ENCODE measurements at places on chromosomes 5 and 9.

GRCh38 chr5:123921193-123921592 is 409.2 kb downstream of the CSNK1G3 start:
- DNase-seq: no peak

- DNase-seq: no peak
Observed at GRCh38 chr9:130325921-130326320, 60.4 kb downstream of the HMCN2 start.

DNA sequence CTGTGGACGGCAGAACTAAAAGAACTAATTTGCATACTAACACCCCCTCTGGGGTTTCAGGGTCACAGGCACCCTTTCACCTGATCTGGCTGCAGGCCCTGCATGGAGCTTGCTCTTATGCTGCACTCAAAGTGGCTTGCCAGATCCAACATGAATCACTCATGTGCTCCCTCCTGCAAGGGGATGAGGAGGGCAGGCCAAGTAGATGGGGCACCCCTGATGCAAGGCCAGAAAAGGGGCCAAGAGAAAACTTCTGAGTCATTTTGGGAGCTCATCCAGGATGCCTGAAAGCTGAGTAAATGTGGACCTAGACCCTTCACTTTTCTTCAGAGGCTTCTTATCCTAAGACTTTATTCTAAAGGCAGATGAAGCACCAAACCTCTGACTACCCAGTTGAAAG is 558.5 kb upstream of the PTGER4 start:
- no peak for DNase-seq

DNA sequence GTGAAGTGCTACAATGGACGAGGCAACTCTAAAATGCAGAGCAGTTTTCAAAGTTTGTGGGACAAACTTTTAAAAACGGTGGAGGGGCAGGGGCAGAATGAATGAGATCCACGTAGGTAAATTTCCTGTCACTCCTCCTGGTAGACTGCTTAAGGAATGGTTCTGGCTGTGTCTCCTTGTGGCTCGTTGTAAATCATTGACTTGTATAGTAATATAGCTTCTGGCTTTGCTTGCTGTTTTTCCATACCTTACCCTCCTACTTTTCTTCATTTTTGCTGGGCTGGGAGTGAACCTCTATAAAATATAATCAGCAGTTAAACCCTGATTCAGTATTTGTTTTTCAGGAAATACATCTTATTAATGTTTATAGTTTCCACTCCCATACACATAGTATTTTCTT is 235.7 kb downstream of the TUSC1 start:
- DNase-seq: no peak

DNA sequence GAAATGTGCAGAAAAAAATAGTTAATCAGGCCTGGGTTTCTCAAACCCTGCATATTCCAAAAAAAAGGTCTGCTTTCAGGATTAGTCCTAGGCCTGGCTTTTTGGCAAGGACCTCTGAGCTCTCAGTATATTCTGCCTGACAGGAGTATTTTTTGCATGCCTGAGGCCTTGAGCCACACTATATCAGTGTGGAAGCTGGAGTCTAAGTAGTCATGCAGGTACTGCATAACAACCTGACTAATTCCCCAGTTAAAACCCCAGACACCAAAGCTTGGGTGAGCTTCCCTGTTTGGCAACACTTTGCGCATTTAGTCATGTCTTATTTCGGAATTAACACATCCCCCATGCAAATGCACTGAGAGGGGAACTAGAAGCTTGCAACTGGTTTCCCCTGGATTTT is 359.5 kb downstream of the CETN3 start:
- no peak for DNase-seq

GRCh38 chr9:715743-716400 is 125.6 kb upstream of the DMRT1 start:
- DNase-seq: no peak

DNA sequence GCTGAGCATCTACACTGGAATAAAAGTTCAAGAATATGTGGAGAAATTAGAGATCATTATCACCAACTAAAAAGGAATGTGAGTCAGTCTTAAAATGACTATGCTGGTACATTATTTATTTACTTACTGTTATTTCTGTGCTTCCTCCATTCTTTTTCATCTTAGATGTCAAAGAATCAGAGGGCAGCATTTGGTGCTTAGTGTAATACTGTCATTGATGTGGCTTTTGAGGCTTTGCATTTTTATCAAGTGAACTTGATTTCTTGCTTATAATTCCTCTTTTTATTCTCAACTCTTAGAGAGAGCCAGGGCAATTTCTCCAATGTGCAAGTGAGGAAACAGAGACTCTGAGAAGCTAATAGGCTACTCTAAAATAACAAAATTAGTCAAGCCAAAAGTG is 163.7 kb upstream of the TRPC7 start:
- no peak for DNase-seq

GRCh38 chr5:17808566-17808965 is 174.3 kb downstream of the TAF11L14 start:
- DNase-seq: no peak

GRCh38 chr9:111915425-111915758 is 18.8 kb downstream of the UGCG start:
- DNase-seq: no peak

- peak; percentile 39 for DNase-seq
Observed at GRCh38 chr5:59222687-59223511, 640.0 kb downstream of the RAB3C start.

DNA sequence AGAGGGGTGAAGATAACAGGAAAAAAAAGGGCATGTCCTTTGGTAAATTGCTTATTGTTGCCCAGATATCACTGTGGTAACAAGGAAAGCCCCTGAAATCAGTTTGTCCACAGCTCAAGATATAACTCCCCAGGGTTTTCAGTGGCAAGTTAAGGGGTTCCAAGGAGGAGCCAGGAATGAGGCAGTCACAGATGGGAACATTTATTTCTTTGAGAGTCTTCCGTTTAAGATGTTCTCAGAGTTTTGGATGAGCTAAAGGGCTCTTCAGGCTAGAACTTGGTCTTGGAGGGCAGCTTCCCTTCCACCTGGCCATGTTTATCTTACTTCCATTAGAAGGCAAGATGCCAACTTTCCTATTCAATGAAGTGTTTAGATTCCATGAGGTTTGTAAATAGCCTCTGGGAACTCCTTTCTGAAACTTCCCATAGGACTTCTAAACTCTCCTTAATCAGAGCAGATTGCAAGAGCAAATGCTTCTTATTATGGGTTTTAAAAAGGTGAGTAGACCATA is 277.6 kb upstream of the TNC start:
- DNase-seq: no peak

- DNase-seq: no peak
Observed at GRCh38 chr9:135789838-135790291, 87.9 kb downstream of the KCNT1 start.

DNA sequence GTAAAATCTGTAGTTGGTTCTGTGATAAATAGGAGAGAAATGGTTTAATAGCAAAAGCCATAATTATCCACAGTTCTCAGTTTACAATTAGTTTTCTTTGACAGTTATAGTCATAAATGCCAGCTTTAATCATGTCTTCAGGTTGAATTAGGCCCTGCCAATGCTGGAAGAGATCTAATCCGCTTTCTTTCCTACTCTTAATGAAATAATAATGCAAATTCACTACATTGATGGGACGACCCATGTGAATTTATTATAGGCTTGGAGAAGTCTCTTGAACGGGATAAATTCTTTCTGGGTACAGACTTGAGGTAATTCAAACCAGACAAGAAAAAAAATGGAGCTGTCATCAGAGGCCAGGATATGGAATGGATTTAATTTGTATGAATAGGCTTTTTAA is 950.4 kb downstream of the EFNA5 start:
- no peak for DNase-seq

DNA sequence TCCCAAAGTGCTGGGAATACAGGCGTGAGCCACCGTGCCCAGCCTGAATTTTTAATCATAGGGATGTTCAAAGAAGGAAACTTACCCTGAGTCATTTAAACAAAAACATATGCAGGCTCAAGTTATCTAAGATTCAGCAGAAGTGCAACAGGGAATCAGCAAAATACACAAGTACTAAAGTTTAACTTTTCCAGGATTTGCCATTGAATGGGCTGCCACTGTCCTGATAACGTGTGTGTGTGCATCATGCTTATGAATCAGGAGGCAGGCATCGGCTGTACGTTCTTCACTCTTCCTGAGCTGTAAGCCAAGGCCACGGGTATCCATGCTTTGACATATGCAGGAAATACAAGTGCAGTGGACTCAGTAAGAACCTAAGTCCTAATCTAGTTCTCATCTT is 48.8 kb upstream of the FST start:
- DNase-seq: no peak

DNA sequence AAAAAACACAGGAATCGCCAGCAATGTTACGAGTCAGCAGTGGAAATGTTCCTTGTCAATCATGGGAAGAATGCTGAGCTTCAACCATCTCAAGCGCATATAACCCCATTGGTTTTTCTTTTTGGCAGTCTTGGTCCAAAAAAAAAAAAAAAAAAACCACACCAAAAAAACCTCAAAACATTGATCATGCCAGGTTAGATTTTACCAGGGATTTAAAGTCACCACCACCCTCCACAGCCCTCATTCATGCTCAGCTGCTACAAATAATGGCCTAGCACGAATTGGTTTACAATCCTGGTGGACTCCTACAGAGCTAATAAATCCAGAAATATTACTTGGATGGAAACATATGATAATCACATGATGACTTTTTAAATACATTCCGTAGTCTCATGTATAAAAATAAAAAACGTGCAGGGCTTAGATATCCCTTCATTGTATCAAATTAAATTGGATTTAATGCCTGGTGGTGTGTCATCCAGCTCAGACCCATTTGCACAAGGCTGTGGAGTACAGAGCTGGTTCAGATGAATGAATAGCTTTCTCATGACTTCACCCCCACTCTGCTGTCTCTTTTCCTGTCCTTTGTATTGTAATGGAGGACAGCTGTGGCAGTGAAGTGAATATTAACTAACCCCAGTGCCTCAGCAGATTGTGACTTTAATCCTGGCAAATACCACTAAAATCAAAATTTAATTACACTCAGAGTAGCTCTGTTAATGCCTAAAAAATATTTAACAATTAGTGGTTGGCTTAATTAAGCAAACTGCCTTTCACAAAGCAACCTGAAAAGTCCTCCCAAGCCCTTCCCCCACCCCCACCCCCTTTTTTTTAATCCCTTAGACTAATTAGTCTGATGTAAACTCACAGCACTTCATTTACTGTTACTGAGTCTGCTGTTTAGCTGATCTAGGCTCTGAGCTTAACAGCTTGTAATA is 626.5 kb upstream of the ZNF608 start:
- peak; percentile 69 for DNase-seq

DNA sequence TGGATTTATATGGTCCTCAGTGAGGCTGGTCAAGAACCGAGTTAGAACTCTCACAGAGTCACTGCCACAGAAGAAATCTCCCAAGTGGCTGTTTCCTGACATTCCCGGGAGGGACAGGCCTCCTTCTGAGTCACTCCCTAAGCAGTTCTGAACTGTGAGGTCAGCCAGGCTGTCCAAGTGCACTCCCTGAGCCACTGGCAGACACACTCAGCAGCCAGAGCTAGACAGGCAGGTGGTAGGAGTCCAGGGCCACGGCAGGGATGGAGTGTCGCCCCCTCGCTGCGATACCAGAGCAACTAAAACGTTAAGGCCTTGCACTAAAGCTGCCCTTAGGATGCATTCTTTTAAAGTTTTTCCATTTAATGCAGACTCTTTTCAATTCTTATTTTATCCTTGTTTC is 3.4 kb downstream of the IL4 start:
- DNase-seq: peak; percentile 84

GRCh38 chr5:124156415-124156996 is 589.9 kb downstream of the ZNF608 start:
- DNase-seq: no peak

- no peak for DNase-seq
Observed at GRCh38 chr5:135393229-135393628, 5.8 kb downstream of the MACROH2A1 start.

DNA sequence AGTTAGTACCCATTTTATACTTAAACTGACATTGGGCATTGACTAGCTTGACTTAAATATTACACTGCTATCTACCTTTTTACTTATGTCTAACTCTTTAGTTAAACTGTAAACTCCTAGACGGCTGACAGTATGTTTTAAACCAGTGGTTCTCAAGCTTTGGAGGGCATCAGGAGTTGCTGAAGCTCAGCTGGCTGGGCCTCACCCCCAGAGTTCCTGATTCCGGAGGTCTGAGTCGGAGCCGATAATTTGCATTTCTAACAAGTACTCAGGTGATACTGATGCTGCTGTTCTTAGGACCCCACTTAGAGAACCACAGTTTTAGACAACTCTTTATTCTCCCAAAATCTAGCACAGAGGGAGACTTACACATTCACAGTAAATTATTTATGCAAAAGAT is 63.3 kb upstream of the PCA3 start:
- DNase-seq: no peak

- DNase-seq: no peak
Observed at GRCh38 chr5:131649161-131649560, 14.1 kb upstream of the RAPGEF6 start.

DNA sequence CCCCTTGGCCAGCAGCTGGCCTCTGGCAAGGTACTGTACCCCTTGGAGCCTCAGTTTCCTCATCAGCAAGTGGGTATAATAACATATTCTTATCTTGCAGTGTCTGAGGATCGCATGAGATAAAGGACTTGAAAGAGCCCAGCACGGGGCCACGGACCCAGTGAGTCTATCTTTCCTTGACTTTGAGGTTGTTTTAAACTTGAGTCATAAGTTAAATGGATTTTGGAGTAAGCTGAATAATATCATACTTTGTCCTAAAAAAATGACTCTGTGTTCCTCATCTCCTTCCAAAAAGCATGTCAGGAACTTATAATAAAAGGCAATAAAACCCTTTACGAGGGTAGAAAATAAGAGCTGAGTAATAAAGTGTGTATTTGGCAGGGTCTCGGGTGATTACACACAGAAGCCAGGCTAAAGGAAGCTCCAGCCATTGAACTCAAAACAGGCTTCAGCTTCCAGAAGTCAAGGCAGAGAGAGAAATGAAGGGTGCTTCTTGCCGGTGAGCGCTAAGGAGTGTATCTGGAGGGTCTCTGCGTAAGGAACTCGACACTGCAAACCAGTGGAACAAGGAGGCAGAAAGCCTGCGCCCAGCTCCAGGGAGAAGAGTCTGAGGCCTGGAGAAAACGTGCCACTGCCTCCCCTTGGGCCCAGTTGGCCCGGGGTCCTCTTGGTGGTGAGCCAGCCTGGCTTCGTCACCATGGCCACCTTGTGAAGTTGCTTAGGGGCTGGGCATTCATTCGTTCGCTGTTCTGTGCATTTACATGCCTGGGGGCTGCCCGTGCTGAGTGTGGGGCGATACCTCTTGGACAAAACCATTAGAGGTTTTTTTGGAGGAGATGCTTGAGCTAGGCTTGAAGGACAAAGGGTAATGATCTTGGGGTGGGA is 72.4 kb upstream of the PHYKPL start:
- DNase-seq: no peak

DNA sequence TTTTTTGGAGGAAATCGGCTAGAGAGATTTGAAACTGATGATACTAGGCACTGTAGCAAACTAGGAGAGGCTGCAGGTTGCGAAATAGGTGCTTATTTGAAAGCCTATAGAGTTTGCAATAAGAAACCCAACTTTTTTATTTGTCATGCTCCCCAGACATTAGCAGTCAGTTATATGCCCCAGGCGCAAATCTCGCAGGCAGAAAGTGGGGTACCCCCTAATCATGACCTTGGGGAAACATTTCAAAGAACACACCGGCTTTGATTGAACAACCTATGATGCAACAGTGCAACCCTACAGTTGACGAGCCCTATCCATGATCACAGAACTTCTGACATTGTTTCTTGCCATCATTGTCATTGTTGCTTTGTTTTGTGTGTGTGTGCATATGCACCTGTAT is 510.5 kb downstream of the RAB3C start:
- no peak for DNase-seq

GRCh38 chr5:129061849-129062248 is 32.7 kb upstream of the ISOC1 start:
- no peak for DNase-seq

Measured in kidney capillary endothelial cell (primary cell).